ENCODE measurements at places on chromosomes 3 and 15. TPM values are rescaled to one million over a fixed set of nuclear protein-coding genes. Genes with fewer than 3 reads are reported as not detected.

- DNase-seq, result peak; percentile 66
These were observed 49.8 kb upstream of the SLC4A7 start for GRCh38 chr3:27533718-27534573.

GRCh38 chr3:194574639-194575483 is 58.4 kb downstream of the TMEM44 start:
- no peak for DNase-seq

DNA sequence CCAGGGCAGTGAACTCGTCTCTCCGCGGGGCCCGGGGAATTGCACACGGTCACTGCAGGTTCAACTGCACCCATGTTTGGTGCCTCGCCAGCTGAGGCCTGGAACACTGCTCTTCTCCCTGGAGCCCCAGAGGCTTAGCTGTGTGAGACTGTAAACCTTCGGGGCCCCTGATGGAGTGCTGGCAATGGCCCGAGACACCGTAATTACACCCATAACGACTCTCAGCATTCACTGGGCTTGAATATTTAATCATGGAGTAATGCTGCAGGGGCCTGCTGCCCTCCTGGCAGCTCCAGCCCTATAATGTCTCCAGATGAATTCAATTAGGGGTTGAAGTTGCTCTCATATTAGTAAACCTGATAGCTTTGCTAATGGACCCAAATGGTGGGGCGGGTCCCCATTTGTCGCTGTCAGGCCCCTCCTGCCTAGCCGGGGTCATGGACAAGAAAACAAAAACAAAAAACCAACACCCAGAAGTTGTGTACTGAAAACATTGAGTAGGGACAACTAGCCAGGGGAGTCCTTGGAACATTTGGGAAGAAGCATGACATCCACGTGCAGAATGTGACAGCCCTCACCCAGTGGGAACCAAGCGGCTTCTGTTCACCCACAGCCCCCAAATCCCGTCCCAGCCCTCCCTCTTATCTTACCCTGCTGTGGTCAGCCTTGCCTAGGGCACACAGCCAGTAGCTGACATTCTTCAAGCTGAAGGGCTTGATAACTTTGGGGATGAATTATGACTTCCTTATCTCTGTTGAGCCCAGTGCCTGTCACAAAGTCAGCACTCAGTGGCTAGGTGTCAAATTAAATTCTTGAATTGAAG is 74.3 kb upstream of the SCN5A start:
- no peak for DNase-seq

PLXND1 gene
- total RNA-seq, result 60.2 TPM

GCNT3 gene
- total RNA-seq, result not detected

DNA sequence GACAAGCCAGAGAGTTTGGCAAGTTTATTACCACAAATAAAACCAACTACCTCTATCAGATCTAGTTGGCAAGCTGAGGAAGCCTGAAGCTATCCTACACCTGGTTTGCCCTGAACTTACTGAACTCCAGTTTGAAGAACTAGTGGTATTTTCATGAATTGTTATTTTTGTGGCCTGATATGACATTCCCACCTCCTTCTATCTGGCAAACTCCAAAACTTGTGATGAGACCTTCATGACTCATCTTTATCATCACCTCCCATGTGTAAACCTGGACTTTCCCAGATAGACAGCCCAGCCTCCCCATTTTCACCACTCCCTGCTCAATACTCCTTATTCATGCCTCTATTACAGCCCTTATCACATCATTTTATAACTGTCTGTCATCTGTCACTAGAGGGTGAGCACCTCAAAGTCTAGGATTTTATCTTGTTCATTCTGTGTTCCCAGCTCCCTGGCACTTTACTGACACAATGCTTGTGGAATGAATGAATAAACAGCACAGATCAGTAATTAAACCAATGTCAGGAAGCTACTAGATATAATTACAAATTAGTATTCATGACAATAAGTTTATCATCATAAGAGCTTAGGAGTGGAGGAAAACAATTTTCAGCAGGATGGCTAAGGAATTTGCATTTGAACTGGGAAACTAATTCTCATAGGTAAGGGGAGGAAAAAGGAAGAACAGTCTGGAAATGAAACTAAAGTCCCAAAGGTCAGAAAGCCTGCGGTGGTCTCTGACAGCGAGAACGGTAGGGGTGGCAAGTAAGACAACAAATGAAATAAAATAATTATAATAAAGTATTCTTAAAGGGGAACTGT is 13.2 kb upstream of the TRANK1 start:
- no peak for DNase-seq

TM6SF1 gene
- 0.90 TPM for total RNA-seq

PLSCR4 gene
- total RNA-seq, result 2.9 TPM

GRCh38 chr3:173703771-173704170 is 306.2 kb downstream of the NLGN1 start:
- no peak for DNase-seq
